Fibroblast of skin of scalp (primary cell): ENCODE measurements at places on chromosomes 2 and 18.

DNA sequence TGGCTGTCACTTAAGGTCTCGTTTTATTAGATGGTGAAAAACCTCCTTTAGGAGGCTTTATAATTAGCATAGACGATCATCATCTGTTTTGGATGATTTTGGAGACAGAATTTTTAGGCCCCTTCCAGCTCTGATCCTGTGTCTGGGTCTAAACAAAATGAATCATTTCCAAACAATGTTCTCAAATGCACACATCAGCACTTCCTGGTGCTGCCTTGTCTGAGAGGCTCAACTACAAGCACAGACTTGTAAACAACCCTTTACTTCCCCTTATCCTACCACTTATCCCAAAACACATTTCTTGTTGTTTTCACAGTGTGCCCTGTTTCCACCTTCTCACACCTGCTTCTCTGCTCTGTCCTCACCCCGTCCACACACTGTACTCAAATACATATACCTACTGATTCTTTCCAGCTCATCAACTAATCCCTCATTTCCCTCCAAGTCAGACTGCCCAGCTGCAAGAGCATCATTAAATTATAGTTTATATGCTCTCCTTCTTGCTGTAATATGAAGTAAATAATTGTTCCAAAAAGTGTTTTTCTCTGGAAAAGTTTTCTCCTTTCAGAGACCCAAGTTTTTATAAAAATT is 71.2 kb upstream of the COL3A1 start:
- peak; percentile 54 for DNase-seq

- no peak for DNase-seq
These were observed 28.9 kb upstream of the NT5DC4 start for GRCh38 chr2:112691881-112692281.

- DNase-seq = peak; percentile 60
These were observed 177.7 kb downstream of the TMEM247 start for GRCh38 chr2:46657042-46657504.

- DNase-seq = no peak
These were observed 22.2 kb downstream of the MBP start for GRCh38 chr18:77110400-77110799.

- DNase-seq = no peak
These were observed 157.1 kb downstream of the FTCDNL1 start for GRCh38 chr2:199693861-199694260.

DNA sequence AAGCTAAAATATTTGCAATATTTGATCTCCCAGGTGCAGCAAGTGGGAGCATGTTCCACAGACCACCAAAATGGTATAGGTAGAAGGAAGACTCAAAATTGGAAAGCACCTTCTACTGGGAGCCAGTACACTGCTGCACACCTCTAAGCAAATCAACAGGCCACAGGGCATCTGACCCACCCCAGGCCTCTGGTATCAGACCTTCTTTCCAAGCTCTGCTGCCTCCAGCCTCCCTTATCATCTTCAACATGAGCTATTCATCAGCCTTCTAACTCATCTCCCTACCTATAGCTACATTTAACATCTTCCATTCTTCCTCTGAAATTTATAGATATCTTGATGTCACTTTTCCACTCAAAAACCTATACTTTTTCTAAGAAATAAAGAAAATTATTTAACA is 294.8 kb downstream of the ZEB2 start:
- no peak for DNase-seq

DNA sequence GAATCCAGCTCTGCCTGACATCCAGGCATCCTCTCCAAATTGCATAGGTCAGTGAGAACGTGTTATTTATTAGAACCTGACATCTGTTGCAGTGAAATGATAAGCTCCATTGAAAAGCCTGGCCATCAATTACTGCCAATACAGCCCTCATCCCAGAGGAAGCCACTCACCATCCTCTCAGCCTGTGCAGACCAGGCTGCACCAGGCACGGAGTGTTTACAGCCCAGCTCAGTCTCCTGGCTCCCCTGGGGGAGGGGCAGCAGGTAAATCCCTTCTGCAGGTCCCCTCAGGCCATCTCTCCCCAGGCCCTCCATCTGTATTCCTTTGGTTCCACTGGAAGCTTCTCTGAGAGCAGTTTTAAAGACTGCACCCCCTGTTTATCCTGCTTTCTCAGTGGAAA is 82.6 kb upstream of the FOSL2 start:
- no peak for DNase-seq

GRCh38 chr2:81247648-81248047 is 943.1 kb upstream of the LRRTM1 start:
- DNase-seq = no peak

DNA sequence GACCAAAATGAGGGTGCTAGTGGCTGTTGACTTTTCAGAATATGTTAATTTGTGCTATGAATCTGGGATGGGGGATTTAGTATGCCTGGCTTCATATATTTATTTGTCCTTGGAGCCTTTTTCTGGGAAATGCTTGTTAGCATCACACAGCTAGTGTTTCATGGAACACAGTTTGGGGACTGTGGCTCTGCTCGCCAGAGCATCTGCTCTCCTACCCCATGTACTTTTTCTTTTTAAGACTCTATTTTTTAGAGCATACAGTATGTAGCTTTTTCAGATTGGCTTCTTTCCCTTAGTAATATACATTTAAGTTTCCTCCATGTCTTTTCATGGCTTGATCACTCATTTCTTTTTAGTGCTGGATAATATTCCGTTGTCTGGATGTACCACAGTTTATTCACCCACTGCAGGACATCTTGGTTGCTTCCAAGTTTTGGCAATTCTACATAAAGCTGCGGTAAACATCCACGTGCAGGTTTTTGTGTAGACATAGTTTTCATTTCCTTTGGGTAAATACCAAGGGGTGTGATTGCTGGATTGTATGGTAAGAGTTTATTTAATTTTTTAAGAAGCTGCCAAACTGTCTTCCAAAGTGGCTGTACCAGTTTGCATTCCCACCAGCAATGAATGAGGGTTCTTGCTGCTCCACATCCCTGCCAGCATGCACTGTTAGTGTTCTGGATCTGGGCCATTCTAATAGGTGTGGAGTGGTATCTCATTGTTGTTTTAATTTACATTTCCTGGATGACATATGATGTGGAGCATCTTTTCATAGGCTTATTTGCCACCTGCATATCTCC is 44.1 kb downstream of the EFR3B start:
- DNase-seq = no peak

- peak; percentile 96 for DNase-seq
These were observed 68.3 kb downstream of the TNS1 start for GRCh38 chr2:217934321-217935131.

DNA sequence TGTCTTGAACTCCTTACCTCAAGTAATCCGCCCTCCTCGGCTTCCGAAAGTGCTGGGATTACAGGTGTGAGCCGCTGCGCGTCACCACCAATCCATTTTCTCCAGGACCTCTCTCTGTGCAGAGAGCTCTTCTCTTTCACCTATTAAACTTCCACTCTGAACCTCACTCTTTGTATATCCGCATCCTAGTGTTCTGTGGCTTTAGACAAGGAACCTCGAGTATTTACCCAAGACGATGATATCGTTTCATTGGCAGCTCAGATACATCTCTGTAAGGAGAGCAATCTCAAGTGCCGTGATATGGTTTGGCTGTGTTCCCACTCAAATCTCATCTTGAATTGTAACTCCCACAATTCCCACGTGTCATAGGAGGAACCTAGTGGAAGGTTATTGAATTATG is 15.1 kb upstream of the WDR33 start:
- peak; percentile 14 for DNase-seq

- no peak for DNase-seq
These were observed 13.2 kb upstream of the SS18 start for GRCh38 chr18:26103579-26103978.

GRCh38 chr2:22729466-22729865 is 655.5 kb upstream of the KLHL29 start:
- DNase-seq = no peak

- no peak for DNase-seq
These were observed 126.0 kb downstream of the ST6GAL2 start for GRCh38 chr2:106759966-106760365.
